T-helper 1 cell (primary cell): ENCODE measurements at places on chromosomes 5 and 9.

- no peak for DNase-seq
These were observed 13.0 kb upstream of the CCDC69 start for GRCh38 chr5:151236888-151237287.

- no peak for DNase-seq
These were observed 29.7 kb downstream of the SLC36A1 start for GRCh38 chr5:151477101-151477500.

GRCh38 chr9:87729246-87729645, 3.3 kb downstream of the CTSL start:
- no peak for DNase-seq

- DNase-seq = no peak
These were observed 79.5 kb upstream of the IL12B start for GRCh38 chr5:159409801-159410200.

DNA sequence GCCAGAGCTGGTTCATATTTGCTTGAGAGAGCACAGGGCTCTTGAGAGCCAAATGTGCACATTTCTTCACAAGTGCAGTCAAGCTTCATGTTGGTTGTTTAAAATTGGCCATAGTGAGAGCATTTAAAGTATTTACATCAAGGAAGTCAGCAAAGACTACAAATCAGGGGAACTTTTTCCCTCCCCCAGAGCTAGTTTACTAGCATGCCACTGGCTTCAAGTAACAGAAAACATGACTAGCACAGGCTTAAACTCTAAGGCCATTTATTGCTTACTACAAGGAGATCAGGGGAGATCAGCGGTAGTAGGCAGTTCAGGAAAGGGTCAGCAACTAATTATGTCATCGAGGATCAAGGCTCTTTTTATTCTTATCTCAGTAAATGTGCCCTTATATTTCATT, 11.0 kb upstream of the CCDC171 start:
- no peak for DNase-seq

DNA sequence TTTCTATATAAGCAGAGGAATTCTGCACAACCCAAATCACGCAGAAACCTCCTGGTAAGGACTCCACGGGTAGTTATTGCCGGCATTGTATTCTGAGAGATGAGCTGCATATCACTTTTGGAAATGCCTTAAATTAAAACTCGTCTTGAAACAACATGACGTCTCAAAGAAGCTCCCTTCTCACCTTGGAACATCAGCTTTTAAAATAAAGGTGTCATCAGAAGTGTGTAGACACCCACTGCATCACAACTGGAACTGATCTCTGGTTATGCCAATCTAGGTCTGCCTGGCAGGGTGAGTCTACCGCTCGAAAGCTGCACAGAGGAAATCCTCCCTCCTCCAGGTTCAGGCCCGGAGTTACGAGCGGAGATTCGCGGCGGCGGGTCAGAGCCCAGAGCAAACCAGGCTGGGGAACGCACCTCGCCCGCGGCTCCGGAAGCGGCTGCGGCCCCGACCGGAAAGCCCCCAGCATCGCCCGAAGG, 974 bp upstream of the SLC12A2 start:
- no peak for DNase-seq

GRCh38 chr9:2243666-2244555, 228.8 kb downstream of the SMARCA2 start:
- DNase-seq = no peak

GRCh38 chr9:86819552-86819951, 127.8 kb downstream of the GAS1 start:
- DNase-seq = no peak

DNA sequence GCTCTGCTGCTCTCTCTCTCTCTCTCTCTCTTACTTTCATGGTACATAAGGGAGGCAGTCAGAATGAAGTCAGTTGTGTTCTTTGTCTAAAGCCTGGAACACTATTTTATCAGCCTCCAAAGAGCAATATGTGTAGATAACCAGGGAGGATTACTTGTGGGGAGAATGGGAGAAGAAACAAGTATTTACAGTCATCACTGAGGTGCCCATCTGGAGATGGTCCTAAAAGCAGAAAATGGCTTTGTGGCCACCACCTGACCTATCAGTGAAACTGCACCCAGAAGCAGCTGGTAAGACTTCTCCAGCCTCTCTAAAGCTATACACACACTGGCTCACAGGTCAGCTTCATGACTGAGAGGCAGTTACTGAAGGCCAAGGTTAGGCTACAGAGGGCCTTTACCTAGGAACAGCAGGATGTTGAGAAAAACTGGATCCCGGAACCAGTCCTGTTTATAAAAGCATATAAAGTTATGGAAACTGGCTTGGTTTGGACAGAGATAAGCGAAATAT, 75.1 kb downstream of the MRPS27 start:
- no peak for DNase-seq

GRCh38 chr5:177479774-177480173, 6.3 kb upstream of the DBN1 start:
- DNase-seq = no peak

DNA sequence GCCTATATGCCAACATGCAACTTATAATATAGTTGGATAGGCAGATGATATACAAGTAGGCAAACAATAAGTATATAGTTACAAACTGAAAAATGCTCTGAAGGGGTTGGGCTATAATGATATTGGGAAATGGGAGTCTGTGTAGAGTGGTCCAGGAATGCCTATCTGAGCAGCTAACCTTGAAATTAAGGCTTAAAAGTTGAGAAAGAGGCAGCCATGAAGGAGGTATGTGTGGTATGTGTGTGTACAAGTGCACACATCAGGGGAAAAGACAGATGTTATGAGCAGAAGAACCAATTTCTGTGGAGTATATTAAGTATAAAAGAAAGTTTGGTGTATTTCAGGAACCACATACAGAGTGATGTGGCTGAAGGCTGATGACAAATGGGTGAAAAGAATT, 154.9 kb upstream of the PAPPA start:
- no peak for DNase-seq

DNA sequence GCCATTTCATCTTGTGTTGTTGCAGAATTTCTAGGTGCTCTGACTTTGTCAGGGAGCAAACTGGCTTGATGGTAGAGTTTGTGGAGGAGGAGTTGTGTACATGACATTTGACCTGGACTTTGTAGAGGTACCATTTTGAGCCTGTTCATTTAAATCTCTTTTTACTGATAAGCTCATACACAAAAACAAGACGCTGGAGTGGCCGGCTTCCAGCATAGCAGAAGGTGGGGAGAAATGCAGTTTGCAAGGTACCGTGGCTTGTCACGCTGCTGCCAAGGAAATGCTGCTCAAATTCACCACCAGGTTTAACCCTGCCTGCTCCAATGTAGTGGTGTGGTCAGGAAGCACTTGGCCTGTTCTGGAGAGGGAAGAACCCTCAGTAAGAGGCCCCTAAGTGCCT, 18.9 kb upstream of the IQGAP2 start:
- no peak for DNase-seq

GRCh38 chr5:176955895-176956294, 50.7 kb downstream of the UIMC1 start:
- DNase-seq = no peak

- no peak for DNase-seq
These were observed 516.3 kb upstream of the ZNF608 start for GRCh38 chr5:125262782-125263181.

DNA sequence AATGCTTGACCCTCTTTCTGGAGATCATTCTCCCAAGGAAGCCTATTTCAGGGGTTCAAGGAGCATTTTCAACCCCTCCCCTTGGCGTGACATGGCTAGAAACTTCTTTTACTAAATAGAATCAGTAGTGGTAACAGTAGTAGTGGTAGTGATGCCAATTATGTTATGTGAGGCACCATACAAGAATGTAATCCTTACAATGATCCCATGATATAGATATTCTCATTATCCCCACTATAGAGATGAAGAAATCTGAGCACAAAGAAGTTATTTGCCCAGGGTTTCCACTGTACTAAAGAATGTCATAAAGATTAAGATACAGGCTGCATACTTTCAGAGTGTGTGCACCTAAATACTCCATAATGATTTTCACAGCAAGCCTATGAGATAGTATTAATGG, 155.4 kb upstream of the CLINT1 start:
- no peak for DNase-seq

DNA sequence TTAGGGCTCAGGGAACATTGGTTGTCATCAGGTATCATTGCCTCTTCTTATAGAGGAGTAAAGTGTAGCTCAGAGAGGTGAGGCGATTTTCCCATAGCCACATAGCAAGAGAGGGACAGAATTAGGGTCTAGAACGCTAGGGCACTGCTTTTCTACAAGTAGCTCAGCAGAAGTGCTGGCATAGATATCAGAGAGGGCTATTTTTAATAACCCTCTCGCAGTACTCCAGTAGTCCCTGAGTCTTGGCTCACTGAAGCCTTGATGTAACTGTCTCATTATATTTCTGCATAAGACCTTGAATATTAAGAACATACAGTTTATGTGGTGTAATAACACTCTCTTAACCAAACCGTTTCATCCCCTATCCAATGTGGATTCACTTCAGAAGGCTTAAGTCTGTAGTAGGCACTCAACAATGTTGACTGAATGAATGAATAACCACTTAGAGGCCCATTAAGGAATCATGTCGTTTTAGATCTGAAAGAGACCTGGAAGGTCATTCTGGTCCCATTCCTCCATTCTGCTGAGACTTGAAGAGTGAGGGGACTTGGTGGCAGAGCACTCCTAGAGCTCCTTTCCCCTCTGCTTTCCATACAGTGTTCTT, 4.7 kb upstream of the FRMPD1 start:
- no peak for DNase-seq
